ENCODE measurements at places on chromosomes 13 and 19.

- DNase-seq, result no peak
These were observed 6.6 kb upstream of the ZNF492 start for GRCh38 chr19:22627526-22627925.

DNA sequence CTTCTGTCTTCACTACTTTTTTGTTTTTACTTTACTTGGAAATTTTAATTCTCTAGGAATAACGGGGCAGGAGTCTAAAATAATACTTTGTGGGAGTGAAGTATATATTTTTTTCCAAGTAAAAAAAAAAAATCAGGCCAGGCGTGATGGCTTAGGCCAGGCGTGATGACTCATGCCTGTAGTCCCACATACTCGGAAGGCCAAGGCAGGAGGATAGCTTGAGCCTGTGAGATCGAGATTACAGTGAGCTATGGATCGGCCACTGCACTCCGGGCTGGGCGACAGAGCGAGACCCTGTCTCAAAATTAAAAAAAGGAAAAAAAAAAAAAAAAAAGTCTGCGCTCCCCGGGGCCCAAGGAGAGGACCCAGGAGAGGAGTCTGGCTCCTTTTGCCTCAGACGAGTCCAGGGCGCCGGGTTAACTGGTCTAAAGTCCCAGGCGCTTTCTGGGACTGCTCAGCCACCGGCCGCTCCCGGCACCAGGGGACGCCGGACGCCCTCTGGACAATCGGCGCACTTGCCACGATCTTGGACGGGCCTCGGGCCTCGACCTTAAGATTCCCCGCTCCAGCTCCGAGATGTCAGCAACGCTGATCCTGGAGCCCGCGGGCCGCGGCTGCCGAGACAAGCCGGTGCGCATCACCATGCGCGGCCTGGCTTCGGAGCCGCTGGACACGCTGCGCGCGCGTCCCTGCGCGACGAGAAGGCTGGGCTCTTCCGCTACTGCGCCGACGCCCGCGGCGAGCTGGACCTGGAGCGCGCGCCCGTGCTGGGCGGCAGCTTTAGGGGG lies 2.7 kb upstream of the ZFP82 start:
- DNase-seq, result no peak

DNA sequence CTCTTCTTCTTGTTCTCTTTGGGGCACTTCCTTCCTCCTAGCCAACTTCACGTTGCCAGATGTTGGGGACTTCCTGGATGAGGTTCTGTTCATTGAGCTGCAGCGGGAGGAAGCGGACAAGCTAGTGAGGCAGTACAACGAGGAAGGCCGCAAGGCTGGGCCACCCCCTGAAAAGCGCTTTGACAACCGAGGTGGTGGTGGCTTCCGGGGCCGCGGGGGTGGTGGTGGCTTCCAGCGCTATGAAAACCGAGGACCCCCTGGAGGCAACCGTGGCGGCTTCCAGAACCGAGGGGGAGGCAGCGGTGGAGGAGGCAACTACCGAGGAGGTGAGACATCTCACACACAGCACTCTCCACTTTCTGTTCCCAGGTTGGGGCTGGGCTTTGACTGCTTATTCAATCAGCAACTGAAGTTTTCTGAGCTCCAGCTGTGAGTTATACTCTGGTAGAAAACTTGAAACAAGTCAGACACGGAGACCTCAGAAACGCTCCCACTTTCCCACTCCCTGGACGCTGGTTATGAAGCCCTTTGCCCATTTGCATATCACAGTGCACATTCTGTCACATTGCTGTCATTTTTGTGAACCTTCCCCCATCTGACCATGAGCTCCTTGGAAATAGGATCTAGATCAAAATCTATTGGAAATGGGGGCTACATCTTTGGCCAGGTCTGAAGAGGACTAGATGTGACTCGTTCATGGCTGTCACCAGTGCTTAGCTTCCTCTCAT lies 7.2 kb upstream of the CCDC97 start:
- no peak for DNase-seq

- no peak for DNase-seq
These were observed 3.8 kb downstream of the BLVRB start for GRCh38 chr19:40461669-40462221.

GRCh38 chr13:48633700-48634099 lies 20.0 kb upstream of the CYSLTR2 start:
- DNase-seq, result no peak

- no peak for DNase-seq
These were observed 249.0 kb upstream of the SLITRK1 start for GRCh38 chr13:84131249-84131648.

Measured in anterior cingulate cortex (tissue), 58 donors.